ENCODE measurements at places on chromosomes 13 and 19.

DNA sequence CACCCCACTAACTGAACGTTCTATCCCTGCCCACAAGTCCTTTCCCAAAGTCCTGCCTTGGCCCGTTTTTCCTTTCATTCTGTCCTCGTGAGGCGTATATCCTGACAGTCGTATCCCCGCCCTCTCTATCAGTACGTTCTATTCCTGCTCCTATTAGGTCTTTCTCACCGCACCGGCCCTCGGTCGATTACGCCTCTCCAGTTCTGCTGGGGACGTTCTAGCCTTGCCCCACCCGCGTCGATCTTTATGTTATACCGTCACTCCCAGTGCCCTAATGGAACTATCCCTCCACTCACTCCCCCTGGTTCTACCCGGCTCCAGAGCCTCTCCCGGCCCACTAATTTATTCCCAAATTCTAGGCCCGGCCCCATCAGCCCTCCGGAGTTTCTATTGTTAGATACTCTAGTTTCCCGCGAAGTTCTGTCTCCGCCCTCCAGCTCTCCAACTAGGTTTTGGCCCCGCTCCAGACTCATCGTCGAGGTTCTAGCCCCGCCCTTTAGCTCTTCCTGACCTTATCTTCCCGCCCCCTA, 2.0 kb downstream of the PLAUR start:
- DNase-seq, result no peak

GRCh38 chr13:79194272-79194671, 211.8 kb downstream of the RBM26 start:
- DNase-seq, result no peak

GRCh38 chr19:30665449-30665848, 293.3 kb downstream of the ZNF536 start:
- DNase-seq, result no peak

DNA sequence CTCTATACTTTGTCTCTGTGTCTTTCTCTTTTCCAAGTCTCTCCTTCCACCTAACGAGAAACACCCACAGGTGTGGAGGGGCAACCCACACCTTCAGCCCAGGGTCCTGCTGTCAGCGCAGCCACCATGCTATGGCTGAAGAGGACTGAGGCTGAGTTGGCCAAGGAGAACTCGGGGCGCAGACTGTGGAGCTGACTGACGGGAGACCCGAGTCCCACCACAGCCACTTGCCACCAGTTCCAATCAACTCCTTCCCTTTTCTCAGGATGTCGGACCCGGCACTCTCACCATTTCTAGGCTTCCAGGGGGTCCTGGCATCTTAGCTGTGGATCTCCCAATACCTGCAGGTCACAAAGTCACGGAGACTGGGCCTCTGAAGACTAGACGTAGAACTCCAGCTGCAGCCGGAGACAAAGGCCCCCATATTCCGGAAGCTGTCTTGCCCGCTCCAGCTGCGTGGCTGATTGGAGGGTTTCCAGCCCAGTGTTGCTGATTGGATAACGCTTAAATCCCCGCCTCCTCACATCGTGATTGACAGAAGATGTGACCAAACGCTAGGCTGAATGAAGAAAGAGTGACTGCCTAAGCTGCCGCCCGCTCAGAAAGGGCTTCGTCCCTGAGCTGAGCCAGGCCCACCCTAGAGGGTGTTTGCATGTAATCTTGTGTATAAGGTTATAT, 63.6 kb downstream of the ZNF429 start:
- no peak for DNase-seq

GRCh38 chr13:107851670-107852069, 363.7 kb downstream of the LIG4 start:
- no peak for DNase-seq

DNA sequence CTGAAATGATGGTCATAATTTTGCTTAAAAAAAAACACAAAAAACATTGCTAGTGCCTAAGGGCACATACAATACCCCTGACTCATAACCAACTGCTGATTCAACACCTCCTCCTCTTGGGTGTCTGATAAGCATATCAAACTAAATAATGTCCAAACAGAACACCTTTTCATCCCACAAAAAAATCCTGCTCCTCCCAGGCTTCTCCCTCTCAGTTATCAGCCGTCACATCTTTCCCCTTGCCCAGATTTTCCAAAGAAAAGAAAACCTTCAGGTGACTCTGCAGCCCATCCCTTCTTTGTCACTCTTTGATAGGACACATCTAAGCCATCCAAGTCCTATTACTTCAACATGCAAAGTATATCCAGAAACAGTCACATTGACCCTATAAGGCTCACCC, 46.9 kb downstream of the ABCC4 start:
- DNase-seq, result no peak

Data from esophagus squamous epithelium (tissue), 5 donors.